NCI-H2081 treated with DMSO at 0.1 percent for 48 hours (cell line): ENCODE measurements at places on chromosomes 11 and 22.

DNA sequence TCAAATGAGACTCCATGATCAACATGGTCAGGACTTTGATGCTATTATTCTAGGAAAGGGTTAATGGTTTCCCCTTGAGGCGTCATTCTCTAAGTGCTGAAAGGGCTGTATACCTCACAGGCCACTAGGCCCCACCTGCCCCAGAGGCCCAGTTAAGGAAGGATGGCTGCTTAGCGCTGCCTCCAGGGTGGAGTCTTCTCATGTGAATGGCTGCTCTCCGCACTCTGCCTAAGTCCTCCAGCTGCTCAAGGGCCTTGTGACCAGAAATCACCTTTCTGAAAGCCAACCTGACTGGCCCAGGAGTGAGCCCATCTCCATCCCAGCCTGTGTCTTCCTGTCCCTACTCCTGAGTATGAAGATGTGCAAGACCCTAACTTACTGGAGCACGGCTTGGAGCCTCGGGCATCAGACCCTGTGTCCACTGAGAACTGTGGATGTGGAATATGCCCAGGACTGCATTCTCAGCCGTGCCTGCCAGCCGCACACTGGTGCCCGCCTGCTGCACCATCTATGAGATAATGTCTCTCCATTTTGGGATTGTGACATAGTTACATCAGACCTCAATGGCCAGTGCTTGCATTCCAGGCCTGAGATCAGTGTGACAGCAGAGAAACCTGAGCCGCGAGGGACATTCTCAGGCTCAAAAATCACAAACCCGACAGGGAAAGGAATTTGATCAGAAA lies 51.0 kb downstream of the SNX19 start:
- DNase-seq, result no peak

DNA sequence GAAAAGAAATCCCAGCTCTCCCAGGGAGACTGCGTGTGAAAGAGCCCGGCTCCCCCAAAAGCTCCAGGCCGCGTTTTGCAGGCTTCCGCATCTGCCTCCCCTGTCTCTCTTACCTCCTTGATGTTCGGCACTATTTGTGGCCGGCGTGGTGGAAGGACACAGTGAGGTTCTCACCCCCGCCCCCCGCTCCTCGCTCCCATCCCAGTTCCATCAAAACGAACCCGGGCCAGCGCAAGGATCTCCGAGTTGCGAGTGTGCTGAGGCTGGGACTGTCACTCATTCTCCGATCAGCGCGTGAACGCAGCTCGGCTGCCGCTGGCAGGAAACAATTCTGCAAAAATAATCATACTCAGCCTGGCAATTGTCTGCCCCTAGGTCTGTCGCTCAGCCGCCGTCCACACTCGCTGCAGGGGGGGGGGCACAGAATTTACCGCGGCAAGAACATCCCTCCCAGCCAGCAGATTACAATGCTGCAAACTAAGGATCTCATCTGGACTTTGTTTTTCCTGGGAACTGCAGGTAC lies at the start of gene NCAM1:
Gene NCAM1, plus strand, starts transcription at position 275 of the 523 bp plus-strand sequence.
- peak; percentile 95 for DNase-seq

- no peak for DNase-seq
Measured at GRCh38 chr11:114180301-114181055, 115.7 kb upstream of the NNMT start.

GRCh38 chr11:2211113-2211971 lies 39.7 kb upstream of the TH start:
- peak; percentile 86 for DNase-seq

DNA sequence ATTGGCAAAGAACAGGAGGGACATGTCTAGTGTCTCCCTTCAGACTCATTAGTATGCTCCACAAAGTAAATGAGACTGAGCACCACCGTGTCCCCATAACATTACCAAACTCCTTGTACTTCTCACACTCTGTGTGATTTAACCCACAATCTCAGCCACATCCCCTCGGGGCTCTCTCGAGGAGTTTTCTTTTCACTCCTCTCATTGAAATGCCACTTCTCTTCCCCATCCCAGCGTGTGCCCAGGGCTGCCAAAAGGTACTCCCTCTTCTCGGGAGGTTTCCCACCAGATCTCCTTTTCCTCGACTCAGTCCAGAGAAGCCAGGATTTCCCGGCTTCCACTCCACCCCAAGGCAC lies 1.1 kb downstream of the RBFOX2 start:
- DNase-seq, result no peak

- DNase-seq, result no peak
Measured at GRCh38 chr11:10497371-10498021, 42.4 kb downstream of the AMPD3 start.

DNA sequence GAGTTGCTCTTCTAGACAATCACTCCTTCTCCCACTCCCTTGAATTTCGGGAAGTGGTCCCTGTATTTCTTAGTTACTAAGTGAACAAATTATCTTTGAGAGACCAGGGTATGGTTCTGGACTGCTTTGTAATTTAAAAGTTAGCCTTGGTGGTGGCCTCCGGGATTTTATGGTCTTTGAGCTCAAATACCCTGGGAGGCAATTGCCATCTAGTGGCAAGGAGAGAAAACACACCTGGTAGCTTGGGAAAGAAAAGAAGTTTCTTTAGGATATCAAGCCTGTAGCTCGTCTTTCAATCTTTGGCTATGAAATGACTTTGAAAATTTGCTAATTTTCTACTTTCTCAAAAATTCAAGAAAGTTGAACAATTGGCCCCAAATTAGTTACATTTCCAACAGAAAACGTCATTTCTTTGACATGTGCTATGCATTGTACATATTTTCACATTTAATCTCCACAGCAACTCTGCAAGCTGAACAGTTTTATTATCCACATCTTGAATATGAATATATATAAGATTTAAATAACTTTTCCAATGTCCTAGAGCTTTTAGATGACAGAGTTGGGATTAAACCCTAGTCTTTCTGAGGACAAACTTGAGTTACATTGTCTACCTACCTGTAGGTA lies 39.1 kb downstream of the MMP27 start:
- peak; percentile 10 for DNase-seq

DNA sequence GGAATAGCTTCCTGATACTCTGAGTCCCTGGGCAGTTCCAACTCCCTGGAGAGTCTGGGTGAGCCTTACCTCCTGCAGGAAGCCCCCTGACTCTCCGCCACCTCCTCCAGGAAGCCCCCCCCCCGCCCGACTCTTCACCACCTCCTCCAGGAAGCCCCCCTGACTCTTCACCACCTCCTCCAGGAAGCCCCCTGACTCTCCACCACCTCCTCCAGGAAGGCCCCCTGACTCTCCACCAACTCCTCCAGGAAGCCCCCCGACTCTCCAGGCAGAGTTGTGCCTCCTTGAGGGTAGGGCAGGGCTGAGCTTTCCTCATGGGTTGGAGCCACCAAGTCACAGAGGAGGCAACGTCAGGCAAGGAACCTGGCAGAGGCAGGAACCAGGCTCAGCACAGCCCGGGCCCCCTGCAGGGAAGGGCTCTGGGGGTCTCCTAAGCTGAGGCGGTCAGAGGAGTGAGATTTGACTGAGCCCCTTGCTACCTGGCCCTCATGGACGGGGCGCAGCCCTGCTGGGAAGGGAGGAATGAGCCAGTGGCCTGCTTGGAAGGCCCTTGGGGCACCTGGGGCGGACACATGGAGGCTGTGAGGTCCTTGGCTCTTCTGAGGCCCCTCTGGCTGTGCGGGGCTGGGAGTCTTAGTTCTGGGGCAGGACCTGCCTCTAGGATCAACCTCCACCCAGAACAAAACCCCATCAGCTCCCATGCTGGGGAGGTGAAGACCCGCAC lies 18.1 kb downstream of the MRGPRG start:
- no peak for DNase-seq

DNA sequence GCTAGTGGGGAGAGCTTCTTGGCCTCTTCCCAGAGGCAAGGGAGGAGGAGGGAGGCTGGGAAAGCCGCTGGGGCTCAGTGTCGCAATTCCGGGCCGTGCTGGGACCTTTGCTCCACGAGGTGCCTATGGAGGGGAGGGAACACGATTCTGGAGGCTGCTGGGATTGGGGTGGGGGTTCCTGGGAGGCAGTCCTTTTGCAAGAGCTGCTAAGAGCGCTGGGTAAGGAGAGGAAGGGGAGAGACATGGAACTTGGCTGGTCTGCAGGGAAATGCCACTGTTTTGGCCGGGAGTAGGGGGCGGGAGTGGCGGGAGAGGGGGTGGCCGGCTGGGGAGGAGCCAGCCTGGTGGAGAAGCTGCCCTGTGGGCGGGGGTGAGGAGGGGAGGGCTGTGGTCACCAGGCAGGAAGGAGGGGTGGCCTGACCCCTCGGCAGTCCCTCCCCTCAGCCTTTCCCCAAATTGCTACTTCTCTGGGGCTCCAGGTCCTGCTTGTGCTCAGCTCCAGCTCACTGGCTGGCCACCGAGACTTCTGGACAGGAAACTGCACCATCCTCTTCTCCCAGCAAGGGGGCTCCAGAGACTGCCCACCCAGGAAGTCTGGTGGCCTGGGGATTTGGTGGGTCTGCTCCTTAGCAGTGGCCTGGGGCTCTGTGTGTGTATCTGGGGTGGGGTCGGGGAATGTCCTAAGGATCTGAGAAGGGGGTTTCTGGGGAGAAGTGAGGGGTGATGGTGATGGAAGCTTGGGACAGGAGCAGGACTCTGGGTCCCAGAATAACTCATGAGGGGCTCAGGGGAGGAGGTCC lies at the start of gene NR1H3:
Gene NR1H3, plus strand, starts transcription at position 480 of the 800 bp plus-strand sequence. CDS start 1,221 bp downstream, outside the sequence.
- no peak for DNase-seq

DNA sequence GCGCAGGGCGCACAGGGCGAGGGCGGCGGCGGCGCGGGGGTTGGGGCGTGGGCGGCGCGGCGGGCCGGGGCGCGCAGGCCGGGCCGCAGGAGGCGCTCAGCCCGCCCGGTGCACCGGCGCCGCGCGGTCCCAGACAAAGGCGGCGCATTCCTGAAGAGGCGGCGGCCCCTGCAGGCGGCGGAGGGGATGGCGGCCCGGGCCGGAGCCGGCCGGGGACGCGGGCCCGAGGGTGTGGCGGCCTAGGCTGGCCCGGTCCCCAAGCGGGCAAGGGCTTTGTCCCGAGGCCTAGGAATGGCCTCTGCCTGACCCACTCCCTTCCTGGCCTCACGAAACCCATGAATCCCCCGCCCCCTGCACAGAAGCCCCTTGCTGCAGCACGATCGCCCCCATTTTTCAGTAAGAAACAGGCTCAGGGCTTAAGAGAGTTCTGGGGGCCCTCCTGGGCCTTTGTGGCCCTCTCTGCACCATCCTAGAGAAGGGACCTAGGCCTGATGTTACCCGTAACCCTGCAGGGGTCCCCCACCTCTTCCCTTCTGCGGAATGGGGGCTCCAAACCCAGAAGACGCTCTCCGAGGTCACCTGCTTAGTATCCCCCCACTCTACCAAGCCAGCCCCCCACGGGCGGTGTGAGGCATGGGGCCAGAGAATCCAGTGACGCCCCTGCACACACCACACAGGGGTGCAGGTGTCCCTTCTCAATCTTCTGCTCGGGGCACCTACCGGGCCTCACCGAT lies at the start of gene RTN4R:
Gene RTN4R, minus strand, starts transcription at position 40 of the 734 bp plus-strand sequence. CDS start 226 bp downstream, outside the sequence.
- no peak for DNase-seq

- no peak for DNase-seq
Measured at GRCh38 chr11:80861193-80861592, 1420.4 kb upstream of the TENM4 start.

GRCh38 chr22:29128891-29129807 lies 56.3 kb downstream of the KREMEN1 start:
- no peak for DNase-seq

- DNase-seq, result no peak
Measured at GRCh38 chr11:100174881-100175280, 512.2 kb upstream of the ARHGAP42 start.

- DNase-seq, result no peak
Measured at GRCh38 chr11:111081021-111081511, 164.5 kb upstream of the POU2AF2 start.

DNA sequence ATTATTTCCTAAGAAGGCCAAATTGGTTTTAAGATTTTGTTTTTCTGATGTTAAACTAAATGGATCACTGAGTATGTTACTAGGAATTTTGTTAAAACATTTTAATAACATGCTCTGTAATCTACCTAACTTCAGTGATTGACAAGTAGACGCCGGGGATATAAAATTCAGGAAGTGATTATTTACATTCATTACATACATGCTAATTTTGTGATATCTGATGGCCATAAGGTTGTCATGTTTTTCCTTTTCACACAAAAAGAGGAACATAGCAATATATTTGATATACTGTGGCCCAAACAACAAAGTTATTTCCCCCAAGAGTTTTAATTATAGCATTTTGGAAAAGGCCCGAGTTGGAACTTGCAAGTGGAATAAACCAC lies 12.1 kb downstream of the SCUBE1 start:
- DNase-seq, result no peak

GRCh38 chr22:36713436-36713835 lies 9.9 kb upstream of the CACNG2 start:
- no peak for DNase-seq

- DNase-seq, result no peak
Measured at GRCh38 chr11:70343636-70344035, 54.7 kb upstream of the CTTN start.

DNA sequence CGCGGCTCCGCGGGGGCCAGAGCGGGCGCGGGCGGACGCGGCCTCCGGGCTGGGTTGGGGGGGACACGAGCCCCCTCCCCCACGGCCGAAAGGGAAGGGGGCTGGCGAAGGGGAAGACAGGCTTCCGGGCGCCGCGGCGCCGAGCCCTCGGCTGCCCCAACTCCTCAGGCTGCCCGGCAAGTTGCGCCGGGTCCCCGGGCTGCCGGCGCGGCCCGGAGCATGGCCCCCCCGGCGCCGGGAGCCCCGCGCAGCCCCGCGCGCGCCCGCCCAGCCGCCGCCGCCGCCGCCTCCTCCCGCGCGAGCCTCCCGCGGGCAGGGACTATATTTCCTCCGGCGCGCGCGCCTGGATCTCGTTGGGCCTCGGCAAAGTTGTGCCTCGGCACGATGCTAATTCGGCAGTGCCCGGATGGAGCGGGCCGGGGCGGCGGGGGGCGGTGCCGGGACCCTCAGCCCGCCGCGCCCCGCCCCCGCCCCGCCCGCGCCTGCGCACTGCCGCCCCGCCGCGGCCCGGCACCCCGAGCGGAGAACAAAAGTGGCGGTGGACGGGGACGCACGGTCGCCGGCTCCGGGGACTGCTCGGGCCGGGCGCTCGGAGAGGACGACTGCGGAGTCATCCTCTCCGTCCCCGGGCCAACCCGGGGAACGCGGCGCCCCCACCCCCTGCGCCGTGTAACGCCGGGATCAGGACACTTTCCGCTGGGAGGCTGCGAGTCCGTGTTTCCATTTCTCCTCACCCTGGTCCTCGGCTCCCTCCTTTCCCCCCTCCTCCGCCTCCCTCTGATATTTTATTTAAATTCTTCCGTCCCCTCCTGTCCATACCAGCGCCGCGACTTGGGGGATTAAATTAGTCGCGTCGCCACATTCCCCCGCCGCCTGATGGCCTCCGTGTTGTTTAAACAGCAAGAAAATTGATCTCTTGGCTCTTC lies at the start of gene PHF21B:
Gene PHF21B, minus strand, starts transcription at position 400 of the 926 bp plus-strand sequence. CDS start 456 bp downstream, outside the sequence.
- no peak for DNase-seq

DNA sequence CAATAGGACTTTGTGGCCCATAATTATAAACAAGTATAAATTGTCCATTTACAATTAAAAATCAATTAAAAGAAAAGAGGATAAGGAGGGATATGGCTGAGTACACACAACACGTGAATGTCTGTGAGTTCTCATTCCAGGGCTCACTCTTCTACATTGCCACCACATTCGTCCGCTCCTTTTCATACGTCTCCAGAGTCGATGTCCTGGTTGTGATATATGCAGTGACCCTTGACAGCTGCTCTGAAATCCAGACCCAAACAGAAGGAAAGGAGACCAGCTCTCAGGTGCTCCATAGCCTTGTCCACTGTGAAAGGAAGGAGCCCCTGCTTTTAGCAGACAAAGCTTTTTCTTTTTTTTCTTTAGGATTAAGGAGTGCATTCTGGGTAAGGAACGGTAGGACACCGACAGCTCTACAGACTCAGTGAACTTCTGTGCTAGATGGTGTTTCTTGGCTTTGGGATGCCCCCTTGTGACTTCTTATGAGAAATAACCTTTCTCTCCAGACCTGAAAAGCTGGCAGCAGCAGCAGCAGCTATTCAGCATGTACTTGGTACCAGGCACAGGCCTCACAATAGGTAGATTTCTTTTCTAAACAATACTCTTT lies 19.7 kb upstream of the DNAJB13 start:
- peak; percentile 40 for DNase-seq
